Endothelial cell of umbilical vein (primary cell): ENCODE measurements at places on chromosomes 5 and 9.

GRCh38 chr9:99368341-99369326 lies 146.6 kb downstream of the SEC61B start:
- H3K27me3 ChIP-seq, result no peaks in the 10 kb centered on the region
- H3K27ac ChIP-seq, result no peak overlapping the region
- H3K4me3 ChIP-seq, result peak overlapping the region; percentile 17
- peak; percentile 48 for DNase-seq

- H3K4me1 ChIP-seq, result no peaks in the 10 kb centered on the region
- no peaks in the 10 kb centered on the region for H3K36me3 ChIP-seq
- no peak overlapping the region for H3K27ac ChIP-seq
- no peak overlapping the region for H3K4me3 ChIP-seq
These were observed 38.2 kb upstream of the GRAMD2B start for GRCh38 chr5:126384985-126385384.

DNA sequence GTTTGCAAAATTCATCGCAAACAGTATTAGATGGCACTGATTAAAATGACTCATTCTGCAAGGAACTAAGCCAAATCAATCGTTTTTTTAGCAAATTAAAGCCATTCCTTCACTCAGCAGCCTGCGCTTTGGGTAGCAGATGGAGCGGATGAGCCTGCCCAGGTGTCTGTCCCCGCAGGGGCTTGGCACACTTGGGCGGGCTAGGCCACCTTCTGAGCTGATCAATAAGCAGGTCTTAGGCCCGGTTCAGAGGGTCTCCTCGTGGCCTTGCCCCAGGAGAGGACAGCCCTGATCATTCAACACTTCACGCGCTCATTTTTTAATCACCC lies 78.0 kb upstream of the FCN1 start:
- no peak overlapping the region for H3K27ac ChIP-seq
- no peaks in the 10 kb centered on the region for H3K4me1 ChIP-seq
- no peaks in the 10 kb centered on the region for H3K36me3 ChIP-seq

- no peaks in the 10 kb centered on the region for H3K27me3 ChIP-seq
- peaks cover 6% of the 10 kb centered on the region for H3K36me3 ChIP-seq
- H3K27ac ChIP-seq, result peak overlapping the region; percentile 76
- peak; percentile 93 for DNase-seq
- H3K4me3 ChIP-seq, result no peak overlapping the region
- peaks cover 26% of the 10 kb centered on the region for H3K4me1 ChIP-seq
These were observed 2.9 kb upstream of the PTGER4 start for GRCh38 chr5:40676613-40677343.

DNA sequence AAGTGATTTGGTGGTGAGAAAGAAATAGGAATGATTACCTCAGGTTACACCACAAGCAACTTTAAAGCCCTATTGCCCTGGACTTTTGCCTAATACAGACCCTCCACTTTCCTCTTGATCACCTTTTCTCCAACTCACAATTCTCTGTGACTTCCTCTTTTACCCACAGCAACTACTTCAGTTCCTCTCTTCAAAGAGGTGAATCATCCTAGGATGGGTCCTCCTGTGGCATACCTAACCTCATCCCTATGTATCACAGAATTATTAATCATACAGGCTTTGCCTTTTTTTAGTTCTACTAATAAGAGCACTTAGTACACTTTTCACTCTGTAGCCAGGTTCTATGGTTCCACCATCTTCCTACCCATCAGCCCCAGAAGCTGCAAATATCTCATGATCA lies 19.6 kb upstream of the INSL6 start:
- H3K27ac ChIP-seq, result no peak overlapping the region
- no peak overlapping the region for H3K4me3 ChIP-seq
- DNase-seq, result no peak
- H3K27me3 ChIP-seq, result peaks cover 2% of the 10 kb centered on the region
- H3K36me3 ChIP-seq, result no peaks in the 10 kb centered on the region

GRCh38 chr9:72557549-72557948 lies 36.1 kb downstream of the TMC1 start:
- no peaks in the 10 kb centered on the region for H3K36me3 ChIP-seq
- H3K4me3 ChIP-seq, result no peak overlapping the region
- peaks cover 8% of the 10 kb centered on the region for H3K4me1 ChIP-seq
- peak overlapping the region; percentile 42 for H3K27ac ChIP-seq
- H3K27me3 ChIP-seq, result no peaks in the 10 kb centered on the region

DNA sequence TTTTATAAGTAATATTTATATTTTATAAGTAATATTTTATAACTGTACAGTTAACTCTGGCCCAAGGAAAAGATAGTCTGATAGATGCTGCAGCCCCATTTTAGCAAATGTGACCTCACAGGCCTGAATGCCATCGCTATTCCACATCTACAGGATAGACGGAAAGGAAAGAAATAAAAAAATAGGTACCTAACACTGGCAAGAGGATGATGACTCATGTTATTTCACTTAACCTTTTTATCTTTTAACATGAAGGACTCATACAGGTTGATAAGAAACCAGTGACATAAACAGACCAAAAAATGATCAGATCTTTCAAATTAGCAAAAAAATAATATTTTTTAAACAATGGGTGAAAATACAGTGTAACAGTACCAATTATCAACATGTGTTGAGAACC lies 2.7 kb downstream of the CD274 start:
- H3K36me3 ChIP-seq, result no peaks in the 10 kb centered on the region
- peaks cover 59% of the 10 kb centered on the region for H3K4me1 ChIP-seq
- peak overlapping the region; percentile 81 for H3K27ac ChIP-seq
- no peak overlapping the region for H3K4me3 ChIP-seq
- no peaks in the 10 kb centered on the region for H3K27me3 ChIP-seq
- DNase-seq, result no peak

- no peaks in the 10 kb centered on the region for H3K4me1 ChIP-seq
- H3K27ac ChIP-seq, result no peak overlapping the region
- no peak overlapping the region for H3K4me3 ChIP-seq
- H3K27me3 ChIP-seq, result no peaks in the 10 kb centered on the region
These were observed 167.6 kb downstream of the ASTN2 start for GRCh38 chr9:117247266-117247665.

DNA sequence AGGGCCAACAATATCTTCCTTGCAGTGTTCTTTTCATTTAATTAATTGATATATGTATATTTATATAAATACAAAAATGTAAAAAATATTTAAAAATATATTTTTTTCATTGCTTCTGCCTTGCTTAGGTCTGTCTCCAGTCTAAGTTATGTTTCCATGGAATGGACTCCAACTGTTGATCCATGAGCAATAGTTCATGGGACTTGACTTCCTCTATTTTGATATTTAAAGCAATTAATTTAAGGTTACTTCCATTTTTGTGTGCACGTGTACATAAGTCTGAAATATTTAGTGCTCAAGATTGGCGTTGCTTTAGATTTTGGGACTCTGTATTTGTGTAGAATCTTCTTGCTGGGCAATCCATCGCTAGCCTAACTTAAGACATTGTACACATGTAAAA lies 155.3 kb upstream of the KLF9 start:
- no peaks in the 10 kb centered on the region for H3K4me1 ChIP-seq
- DNase-seq, result no peak
- no peak overlapping the region for H3K4me3 ChIP-seq
- H3K36me3 ChIP-seq, result no peaks in the 10 kb centered on the region
- H3K27ac ChIP-seq, result no peak overlapping the region
- H3K27me3 ChIP-seq, result no peaks in the 10 kb centered on the region

- DNase-seq, result no peak
- H3K36me3 ChIP-seq, result peaks cover 21% of the 10 kb centered on the region
These were observed 48.2 kb downstream of the CSNK1A1 start for GRCh38 chr5:149503006-149503405.

DNA sequence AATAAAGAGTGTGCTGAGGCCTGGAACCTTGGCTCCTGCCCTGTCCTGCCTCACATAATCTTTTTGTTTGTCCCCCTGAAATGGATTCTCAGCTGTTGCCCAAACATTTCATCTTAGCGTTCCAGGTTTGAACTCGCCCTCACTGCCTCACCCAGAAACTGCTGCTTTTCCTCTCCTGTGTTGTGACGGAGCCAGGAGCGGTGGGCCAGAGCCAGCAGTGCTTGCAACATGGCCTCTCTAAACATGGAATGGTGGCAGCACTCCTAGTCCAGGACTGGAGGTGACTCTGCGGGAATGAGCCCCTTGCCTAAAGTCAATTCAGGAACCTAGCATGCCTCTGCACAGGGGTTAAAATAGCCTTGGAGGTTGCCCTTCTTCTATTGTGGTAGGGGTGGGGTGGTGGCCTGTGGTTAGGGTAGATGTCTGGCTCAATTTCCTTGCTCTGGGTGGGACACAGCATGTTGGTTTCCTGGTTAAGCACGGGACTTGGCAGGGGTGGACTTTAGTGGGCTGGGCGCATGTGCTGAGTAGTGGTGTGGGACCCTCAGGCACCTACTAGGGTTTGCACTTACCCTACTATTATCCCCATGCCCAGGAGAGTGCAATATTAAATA lies 101.6 kb downstream of the SLC25A46 start:
- H3K36me3 ChIP-seq, result no peaks in the 10 kb centered on the region
- no peaks in the 10 kb centered on the region for H3K27me3 ChIP-seq
- H3K27ac ChIP-seq, result no peak overlapping the region
- DNase-seq, result no peak
- H3K4me3 ChIP-seq, result no peak overlapping the region
- no peaks in the 10 kb centered on the region for H3K4me1 ChIP-seq

GRCh38 chr5:98905857-98906688 lies 22.7 kb downstream of the CHD1 start:
- H3K4me1 ChIP-seq, result peaks cover 28% of the 10 kb centered on the region
- H3K27ac ChIP-seq, result peak overlapping the region; percentile 30
- H3K36me3 ChIP-seq, result no peaks in the 10 kb centered on the region

DNA sequence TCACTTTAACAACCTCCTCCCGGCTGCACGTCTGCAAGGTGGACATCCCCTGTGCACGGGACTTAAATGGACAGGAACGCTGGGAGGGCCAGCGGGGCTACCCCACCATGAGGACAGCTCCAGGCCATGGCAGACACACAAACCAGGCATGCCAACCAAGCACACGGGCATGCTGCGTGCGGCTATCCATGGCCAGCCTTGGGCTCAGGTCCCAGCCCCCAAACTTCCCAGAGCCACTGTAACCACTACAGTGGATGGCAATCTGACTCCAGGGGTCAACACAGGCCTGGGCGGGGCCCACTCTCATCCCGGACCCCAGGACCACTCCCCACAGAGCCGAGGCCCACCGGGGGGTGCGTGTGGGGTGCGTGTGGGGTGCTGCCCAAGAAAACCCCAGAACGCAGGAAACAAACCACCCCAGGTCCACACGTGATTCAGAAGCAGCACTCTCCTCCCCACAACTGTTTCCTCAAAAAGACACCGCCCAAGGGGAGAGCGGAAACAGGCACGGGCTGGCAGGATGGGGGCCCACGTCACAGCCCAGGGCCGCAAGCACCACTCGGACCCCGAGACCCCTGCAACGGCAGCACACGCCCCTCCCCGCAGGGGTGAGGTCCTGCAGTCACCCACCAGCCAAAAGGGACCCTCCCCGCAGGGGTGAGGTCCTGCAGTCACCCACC lies 7.4 kb downstream of the SLC12A7 start:
- peaks cover 5% of the 10 kb centered on the region for H3K4me1 ChIP-seq
- no peaks in the 10 kb centered on the region for H3K27me3 ChIP-seq
- no peak overlapping the region for H3K4me3 ChIP-seq
- H3K27ac ChIP-seq, result no peak overlapping the region

GRCh38 chr5:32003981-32004380 lies 170.1 kb downstream of the GOLPH3 start:
- H3K27me3 ChIP-seq, result no peaks in the 10 kb centered on the region
- no peaks in the 10 kb centered on the region for H3K36me3 ChIP-seq
- DNase-seq, result no peak
- H3K4me3 ChIP-seq, result no peak overlapping the region

- no peaks in the 10 kb centered on the region for H3K36me3 ChIP-seq
- DNase-seq, result no peak
- peaks cover 9% of the 10 kb centered on the region for H3K27me3 ChIP-seq
- no peak overlapping the region for H3K4me3 ChIP-seq
- H3K27ac ChIP-seq, result no peak overlapping the region
These were observed 17.0 kb downstream of the PALM2AKAP2 start for GRCh38 chr9:109797006-109797405.

DNA sequence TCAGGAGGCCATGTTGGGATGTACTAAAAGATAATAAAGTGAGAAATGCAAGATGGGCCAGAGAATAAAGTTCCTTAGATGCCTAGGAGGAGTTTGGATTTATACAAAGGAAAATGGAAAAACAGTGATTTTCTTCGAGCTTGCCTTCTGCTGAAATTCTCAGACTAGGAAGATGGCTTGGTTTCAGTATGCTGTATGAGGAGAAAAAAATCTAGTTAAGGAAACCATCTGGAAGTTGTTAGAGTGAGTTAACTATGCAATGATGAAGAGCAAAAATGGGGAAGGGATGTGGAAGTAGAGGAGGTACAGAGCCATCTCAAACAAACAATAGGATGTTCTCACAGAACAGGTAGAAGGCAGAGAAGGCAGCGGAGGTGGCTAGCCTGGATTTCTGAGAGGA lies 162.9 kb upstream of the FTMT start:
- no peaks in the 10 kb centered on the region for H3K36me3 ChIP-seq
- no peak overlapping the region for H3K4me3 ChIP-seq
- H3K4me1 ChIP-seq, result no peaks in the 10 kb centered on the region
- no peaks in the 10 kb centered on the region for H3K27me3 ChIP-seq
- DNase-seq, result no peak

- H3K36me3 ChIP-seq, result no peaks in the 10 kb centered on the region
- no peaks in the 10 kb centered on the region for H3K27me3 ChIP-seq
- no peak overlapping the region for H3K4me3 ChIP-seq
- peaks cover 6% of the 10 kb centered on the region for H3K4me1 ChIP-seq
These were observed 35.0 kb downstream of the RANBP17 start for GRCh38 chr5:170896779-170897178.

- no peak overlapping the region for H3K4me3 ChIP-seq
- DNase-seq, result no peak
- H3K4me1 ChIP-seq, result no peaks in the 10 kb centered on the region
- no peak overlapping the region for H3K27ac ChIP-seq
- peaks cover 2% of the 10 kb centered on the region for H3K27me3 ChIP-seq
These were observed 11.2 kb downstream of the SH3RF2 start for GRCh38 chr5:145947581-145947980.

DNA sequence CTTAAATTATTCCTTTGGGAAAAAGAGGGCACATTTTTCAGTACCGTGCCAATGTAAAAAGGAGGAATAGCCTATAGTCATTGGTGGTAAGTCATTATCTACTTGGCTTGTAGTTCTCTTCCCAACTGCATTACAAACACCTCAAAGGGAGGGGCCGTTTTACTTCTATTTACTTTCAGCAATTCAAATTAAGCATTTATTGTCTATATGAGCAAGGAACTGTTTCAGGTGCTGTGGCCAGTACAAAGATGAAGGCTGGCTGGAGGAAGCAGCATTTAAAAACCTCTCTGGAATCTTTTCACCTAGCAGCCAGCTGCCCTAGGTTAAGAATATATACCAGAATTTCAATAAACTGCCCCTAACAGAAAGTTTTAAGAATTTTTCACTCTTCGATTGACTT lies 48.9 kb downstream of the SEMA6A start:
- no peak for DNase-seq
- no peaks in the 10 kb centered on the region for H3K4me1 ChIP-seq
- H3K4me3 ChIP-seq, result no peak overlapping the region

DNA sequence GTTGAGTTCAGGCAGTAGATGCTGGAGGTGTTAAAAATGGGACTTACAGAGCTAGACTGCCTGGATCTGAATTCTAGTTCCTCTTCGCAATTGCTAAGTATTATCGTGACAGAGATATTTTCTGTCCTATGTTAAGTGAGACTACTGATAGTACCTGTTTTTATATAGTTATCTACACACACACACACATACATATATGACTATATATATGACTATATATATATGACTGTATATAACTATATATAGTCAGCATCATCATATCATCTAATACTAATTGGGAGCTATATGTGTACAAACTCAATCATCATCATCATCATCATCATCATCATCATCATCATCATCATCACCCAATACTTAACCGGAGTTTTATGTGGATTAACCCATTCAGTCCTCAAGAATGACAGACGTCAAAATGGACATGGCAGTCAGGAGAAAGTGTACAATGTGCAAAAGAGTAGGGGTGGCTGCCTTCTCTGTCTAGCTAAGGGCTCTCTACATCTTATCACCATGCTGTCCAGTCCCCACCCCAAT lies 7.3 kb downstream of the PIK3R1 start:
- peaks cover 2% of the 10 kb centered on the region for H3K36me3 ChIP-seq
- H3K27ac ChIP-seq, result no peak overlapping the region
- no peak for DNase-seq
- H3K4me1 ChIP-seq, result peaks cover 2% of the 10 kb centered on the region
